ENCODE measurements at places on chromosomes 1 and 21. TPM values are rescaled to one million over a fixed set of nuclear protein-coding genes. Genes with fewer than 3 reads are reported as not detected.

CD160 gene
- total RNA-seq: not detected

DNA sequence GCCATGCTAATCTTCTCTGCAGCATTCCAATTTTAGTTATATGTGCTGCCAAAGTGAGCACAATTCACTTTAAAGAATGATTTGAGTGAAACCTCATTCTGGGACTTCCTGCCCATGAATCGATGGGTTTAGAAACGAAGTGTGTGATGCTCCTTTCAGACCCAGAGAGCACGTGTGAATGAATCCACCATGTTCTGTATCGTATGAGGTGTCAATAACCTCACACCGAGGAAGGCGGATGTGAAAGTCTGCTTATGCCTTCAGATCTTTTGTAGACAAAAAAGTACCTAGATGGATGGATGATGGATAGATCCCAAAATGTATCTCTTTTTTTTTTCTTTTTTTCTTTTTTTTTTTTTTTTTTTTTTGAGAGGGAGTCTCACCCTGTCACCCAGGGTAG is 13.8 kb downstream of the UBASH3A start:
- DNase-seq: no peak

- DNase-seq: no peak
Observed at GRCh38 chr1:182631053-182631677, 27.0 kb upstream of the RGS16 start.

GRCh38 chr1:42931108-42931539 is 27.5 kb downstream of the SLC2A1 start:
- DNase-seq: no peak

GRCh38 chr1:32892368-32893197 is 6.3 kb downstream of the HPCA start:
- DNase-seq: no peak

All from ascending aorta (tissue), 2 donors.